Glomerular endothelial cell (primary cell): ENCODE measurements at places on chromosomes 5 and 9.

GRCh38 chr5:69451941-69452647 lies 37.2 kb downstream of the MARVELD2 start:
- no peak for DNase-seq

- DNase-seq: peak; percentile 7
Observed at GRCh38 chr5:125655156-125655555, 768.1 kb upstream of the GRAMD2B start.

- DNase-seq: peak; percentile 37
Observed at GRCh38 chr9:32968101-32969011, 33.1 kb downstream of the APTX start.

- DNase-seq: no peak
Observed at GRCh38 chr5:125367702-125368101, 621.3 kb upstream of the ZNF608 start.

DNA sequence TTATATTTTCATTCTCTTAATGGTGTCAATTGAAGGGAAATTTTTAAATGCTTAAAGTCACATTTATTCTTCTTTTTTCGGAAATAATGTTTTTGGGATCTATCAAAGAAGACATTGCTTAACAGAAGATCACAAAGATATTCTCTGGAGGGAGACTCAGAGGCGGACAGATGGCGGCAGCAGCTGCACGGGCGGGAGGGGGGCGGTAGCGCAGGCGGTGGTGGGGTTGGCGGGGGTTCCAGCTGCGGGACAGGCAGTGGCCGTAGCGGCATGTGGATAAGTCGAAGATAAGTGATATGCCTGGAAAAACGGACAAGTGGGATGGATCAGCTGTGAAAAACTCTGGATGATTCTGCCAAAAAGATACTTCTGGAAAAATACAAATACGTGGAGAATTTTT lies 31.6 kb upstream of the ZDHHC11B start:
- no peak for DNase-seq

DNA sequence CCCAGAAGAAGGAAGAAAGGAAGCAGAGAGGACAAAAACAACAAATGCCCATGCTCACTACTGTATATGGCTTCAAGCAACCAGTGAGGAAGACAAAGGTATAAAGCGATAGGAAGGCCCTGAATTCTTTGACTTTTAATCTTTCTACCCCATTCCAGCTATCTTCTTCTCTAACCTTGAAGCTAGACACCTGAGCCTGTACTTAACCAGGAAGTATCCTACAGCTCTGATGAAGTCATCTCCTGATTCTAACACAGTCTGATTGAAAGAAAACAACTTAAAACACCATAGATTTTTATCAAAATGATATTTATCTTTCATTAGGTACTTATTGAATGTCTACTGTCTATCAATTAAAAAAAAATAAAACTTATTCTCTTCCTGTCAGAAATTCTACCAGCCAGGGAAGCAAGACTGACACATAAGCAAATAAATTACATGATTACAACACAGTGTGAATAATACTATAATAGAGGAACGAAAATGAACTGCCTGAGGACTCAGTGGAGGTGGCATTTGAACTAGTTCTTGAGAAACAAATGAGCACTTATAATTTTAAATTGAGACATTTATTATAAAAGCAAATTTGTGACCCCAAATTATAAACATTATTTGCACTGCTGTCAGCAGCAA lies 123.3 kb upstream of the ELL2 start:
- DNase-seq: no peak

GRCh38 chr9:107706701-107707427 lies 217.3 kb upstream of the KLF4 start:
- DNase-seq: no peak

DNA sequence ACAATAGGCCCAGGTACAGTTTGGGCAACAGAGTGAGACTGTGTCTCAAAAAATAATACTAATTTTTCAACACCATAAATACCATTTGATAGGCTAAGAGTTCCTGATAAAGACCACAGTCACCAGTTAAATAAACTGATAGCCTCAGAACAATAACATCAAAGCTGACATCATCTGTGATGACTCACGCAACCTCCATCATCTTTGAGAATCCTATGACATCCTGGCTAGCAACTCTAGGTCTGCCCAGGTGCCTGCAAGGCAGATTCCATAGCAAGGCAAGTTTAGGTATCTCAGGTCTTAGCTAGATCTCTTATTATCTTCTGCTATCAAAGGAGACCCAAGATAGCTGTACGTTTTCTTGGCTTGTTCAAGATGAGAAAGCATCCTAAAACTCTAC lies 30.5 kb upstream of the UBAP2 start:
- peak; percentile 18 for DNase-seq

DNA sequence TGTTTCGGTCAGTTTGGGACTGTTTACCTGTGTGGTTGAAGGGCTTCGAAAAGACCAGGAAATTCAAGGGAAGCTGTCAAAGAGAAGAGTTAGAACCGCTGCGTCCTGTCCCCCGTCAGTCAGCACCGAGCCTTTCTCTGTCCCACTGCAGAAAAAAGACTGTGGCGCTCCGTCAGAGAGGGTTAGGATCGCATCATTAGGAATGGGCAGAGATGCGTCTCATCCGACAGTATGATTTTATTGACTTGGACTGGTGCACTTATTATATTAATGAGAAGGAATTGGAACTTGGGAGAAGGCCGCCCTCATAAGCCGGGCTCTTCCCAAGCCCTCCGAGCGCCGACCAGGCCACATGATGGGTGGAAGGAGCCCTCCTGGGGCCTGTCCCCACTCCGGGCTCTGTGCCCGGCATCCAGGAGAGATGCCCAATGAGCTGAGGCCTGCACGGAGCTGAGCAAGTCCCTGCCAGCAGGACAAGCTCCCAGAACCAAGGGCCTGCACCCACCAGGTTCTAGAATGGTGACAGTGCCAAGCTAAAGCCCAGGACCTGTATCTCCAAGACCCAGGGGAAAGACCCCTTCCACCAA lies 71.5 kb downstream of the NEK6 start:
- DNase-seq: no peak

GRCh38 chr5:93296338-93296737 lies 284.7 kb downstream of the NR2F1-AS1 start:
- DNase-seq: no peak

GRCh38 chr9:122076117-122076516 lies 17.0 kb downstream of the TTLL11 start:
- no peak for DNase-seq
